ENCODE measurements at places on chromosomes 4 and X. TPM values are rescaled to one million over a fixed set of nuclear protein-coding genes. Genes with fewer than 3 reads are reported as not detected.
A peak's percentile ranks its signal among the peaks of the same experiment; 100 is the strongest.

Gene AKAP4
- total RNA-seq: not detected

Gene ZFP42
- not detected for total RNA-seq

Gene RGN
- 0.30 TPM for total RNA-seq

Gene C4orf36
- total RNA-seq: 0.32 TPM

Gene SASH3
- total RNA-seq: not detected

Gene GYPA
- total RNA-seq: not detected

Gene MAGEB1
- total RNA-seq: not detected

Gene CCNB3
- not detected for total RNA-seq

Gene CCDC120
- total RNA-seq: 0.59 TPM

Gene USP17L15
- total RNA-seq: not detected

Gene FAT4
- 5.6 TPM for total RNA-seq

Gene ARSJ
- total RNA-seq: 41.8 TPM

Gene PABPC4L
- total RNA-seq: under 0.01 TPM

Gene HSFX2
- not detected for total RNA-seq

GRCh38 chr4:182893047-182893446 lies 24.1 kb downstream of the DCTD start:
- DNase-seq: no peak

DNA sequence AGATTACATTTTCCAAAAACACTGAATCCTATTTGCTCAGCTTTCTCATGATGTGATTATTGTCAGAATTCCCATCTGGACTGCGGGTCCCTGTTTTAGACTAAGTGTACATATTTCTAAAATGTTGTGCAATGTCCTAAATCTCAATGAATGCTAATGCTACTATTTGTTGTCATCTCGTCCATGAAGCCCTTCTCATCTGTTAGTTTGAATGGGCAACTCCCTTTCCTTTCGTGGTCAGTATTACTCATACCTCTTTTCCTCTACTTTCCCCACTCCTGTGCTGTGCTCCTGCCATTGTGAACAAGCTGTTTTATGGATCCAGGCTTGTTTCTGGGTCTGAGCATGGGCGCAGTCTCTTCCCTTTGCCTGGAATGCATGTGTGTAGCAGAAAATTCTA lies 91.0 kb downstream of the MID1 start:
- no peak for DNase-seq

DNA sequence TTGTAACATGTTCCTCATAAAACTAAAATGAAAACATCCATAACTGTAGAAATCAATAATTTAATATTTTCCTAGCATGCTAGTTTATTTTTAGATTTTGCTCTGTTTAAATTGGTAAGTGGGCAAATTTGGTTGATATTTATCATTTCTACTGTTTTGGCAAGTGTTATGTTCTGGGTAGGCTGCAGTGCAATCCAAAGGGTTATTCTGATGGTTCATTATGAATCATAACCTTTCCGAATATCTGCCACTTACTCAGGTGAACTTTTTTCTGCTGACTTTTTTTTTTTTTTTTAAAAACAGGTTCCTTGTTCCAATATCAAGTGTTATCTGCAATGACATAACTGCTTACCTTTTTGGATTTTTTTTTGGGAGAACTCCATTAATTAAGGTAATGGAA lies 52.0 kb downstream of the CDS1 start:
- no peak for DNase-seq

GRCh38 chr4:59553721-59554091 lies 1646.4 kb upstream of the ADGRL3 start:
- DNase-seq: peak; percentile 2

DNA sequence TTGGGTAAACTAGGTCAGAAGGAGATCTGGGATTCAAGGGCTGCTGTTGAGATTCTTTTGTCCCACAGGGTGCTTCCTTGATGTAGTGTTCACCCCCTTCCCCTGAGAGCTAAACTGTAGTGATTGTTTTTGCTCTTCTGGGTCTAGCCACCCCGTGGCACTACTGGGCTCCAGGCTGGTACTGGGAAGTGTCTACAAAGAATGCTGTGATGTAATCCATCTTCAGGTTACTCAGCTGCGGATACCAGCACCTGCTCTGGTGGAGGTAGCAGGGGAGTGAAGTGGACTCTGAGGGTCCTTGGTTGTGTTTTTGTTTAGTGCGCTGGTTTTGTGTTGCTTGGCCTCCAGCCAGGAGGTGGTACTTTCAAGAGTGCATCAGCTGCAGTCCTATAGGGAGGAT lies 365.5 kb downstream of the ZNF674 start:
- DNase-seq: no peak

DNA sequence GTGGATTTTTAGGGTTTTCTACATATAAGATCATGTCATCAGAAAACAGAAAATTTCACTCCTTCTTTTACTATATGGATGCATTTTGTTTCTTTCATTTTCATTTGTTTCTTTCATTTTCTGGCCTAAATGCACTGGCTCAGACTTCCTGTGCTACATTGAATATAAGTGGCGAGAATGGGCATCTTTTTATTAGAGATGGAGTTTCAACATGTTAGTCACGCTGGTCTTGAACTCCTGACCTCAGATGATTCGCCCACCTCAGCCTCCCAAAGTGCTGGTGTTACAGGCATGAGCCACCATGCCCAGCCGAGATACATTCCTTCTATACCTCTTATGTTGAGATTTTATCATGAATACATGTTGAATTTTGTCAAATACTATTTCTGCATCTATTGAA lies 61.8 kb downstream of the BRWD3 start:
- DNase-seq: no peak

GRCh38 chr4:24999392-25000089 lies 31.2 kb downstream of the LGI2 start:
- DNase-seq: no peak

- no peak for DNase-seq
These were observed 294.6 kb downstream of the ANK2 start for GRCh38 chr4:113344100-113344499.

GRCh38 chrX:80388206-80388605 lies 32.0 kb upstream of the TENT5D start:
- DNase-seq: peak; percentile 37

DNA sequence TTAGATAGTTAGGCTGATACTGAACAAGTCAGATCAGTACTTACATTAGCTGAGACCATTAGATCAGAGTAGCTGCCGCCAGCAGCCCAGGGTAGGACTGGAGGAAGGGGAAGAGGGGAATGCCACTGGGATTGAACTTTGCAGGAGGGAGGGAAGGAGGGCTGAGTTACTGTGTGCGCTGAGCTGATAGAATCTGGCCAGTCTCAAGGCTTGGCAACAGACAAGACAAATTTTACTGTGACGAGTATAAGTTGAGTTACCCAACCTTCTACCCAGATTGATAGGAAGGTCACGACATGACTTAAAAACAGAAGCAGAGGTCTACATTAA lies 372.1 kb downstream of the OPHN1 start:
- DNase-seq: no peak

DNA sequence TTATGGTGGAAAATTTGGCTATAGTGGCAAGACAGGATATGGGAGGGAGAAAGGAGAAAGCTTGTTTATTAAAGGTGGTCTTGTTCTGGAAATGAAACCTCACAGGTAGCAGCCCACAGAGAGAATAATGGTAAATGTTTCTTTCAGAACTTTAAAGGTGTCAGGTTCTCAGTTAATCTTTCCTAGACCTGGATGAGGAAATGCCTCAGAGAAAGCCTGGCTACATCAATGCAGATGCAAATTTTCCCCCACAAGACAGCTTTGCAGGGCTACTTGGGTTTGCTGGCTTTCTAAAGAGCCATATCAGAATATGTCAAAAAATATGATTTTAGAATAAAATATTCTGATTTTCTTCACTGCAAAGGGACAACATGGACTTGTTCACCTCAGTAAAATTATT lies 715.0 kb downstream of the FAM133A start:
- DNase-seq: no peak

DNA sequence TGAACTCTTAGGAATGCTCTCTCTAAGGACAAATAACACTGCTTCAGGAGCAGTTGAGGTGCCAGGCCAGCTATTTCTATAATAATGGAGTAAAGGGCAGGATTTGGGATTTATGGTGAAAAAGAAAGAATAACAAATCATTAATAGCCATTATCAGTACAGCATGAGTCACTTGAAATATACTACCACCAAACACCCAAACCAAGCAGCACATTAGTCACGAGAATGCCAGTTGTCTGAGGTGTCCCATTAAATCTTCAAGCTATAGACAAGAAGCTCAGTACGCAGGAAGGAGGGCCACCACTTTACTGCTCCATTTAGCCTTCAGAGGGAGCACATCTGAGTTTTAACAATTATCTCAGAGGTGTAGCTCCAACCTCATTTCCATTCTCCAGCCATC lies 106.8 kb upstream of the MAGEA10 start:
- DNase-seq: peak; percentile 6

DNA sequence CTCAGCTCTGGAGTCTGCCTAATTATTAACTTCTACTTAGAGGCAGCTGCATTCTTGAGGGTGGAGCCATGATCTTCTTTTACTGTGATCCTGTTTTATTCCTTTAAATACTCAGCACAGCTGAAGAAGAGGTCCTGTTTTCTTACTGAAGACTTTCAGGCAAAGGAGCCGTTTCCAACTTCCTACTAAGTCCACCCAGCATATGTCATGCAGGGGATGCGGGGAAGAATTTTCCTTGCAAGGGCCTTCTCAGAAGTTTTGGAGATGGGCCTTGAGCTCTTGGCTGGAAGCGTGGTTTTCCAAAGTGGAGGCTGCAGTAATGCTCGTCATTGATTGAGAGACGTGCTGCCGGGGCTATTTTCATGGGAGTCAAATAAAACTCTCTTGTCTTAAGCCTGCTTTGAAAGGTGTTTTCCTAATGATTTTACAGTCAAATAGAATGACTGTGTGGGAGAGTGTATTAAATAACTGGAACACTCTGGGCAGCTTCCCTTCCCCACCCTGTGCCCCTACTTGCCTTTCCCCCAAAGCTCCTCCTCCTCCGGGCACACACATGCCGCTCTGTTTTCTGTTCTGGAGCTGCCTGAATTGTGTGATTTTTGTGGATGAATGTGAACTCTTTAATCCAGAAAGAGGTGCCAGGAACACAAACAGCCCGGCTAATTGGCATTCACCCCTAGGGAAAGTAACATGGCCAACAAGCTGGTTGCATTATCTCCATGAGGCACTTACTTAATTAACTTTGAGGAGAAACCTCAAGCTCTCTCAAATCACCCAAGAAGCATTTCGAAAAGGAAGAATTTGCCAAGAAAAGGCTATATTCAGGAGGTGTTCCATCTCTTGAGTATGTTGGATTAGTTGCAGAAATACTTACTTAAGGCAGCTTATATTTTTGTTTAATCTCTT lies 28.1 kb downstream of the FGF2 start:
- DNase-seq: peak; percentile 44

GRCh38 chr4:129978315-129978714 lies 882.4 kb downstream of the C4orf33 start:
- no peak for DNase-seq

GRCh38 chrX:149715468-149715867 lies 3.6 kb downstream of the MAGEA11 start:
- no peak for DNase-seq

- peak; percentile 30 for DNase-seq
These were observed 446 bp upstream of the UBE2A start for GRCh38 chrX:119573840-119574393.

- DNase-seq: no peak
These were observed 250.4 kb upstream of the JADE1 start for GRCh38 chr4:128558896-128559679.

DNA sequence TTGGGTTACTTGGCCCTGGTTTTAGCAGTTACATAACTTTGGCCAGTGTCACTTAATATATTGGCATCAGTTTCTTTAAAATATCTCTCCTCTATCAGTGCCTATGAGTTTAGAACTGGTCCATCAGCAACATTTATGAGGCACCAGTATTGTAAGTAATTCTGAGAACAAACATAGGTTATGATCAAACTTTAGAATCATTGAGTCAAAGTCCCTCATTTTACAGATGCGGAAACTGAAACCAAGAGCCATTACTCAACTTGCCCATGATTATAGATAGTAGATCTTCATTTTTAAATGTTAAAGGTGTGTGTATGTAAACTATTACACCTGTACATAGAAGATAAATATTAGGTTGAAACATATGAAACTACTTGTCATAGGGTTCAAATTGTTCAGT lies 4.5 kb downstream of the NIPAL1 start:
- no peak for DNase-seq

GRCh38 chr4:140943486-140944198 lies 187.5 kb upstream of the TBC1D9 start:
- DNase-seq: peak; percentile 25

DNA sequence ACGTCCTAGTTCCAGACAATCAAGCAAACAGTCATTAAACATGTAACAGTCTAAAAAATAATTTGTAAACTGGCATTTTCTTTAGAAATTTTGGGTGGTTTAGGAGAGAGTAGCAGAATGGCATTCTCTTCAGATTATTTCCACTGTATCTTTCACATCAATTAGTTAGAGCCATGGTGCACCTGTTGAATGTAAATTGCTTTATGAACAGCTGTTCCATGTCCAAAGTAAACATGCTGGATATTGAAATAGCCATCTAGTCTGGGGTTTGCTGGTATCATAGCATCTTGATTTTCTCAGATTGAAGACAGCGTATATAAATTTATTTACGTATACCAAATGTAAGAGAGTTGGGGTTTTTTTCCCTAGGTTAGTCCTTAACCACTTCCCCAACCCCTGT lies 143.6 kb downstream of the RCHY1 start:
- DNase-seq: no peak

DNA sequence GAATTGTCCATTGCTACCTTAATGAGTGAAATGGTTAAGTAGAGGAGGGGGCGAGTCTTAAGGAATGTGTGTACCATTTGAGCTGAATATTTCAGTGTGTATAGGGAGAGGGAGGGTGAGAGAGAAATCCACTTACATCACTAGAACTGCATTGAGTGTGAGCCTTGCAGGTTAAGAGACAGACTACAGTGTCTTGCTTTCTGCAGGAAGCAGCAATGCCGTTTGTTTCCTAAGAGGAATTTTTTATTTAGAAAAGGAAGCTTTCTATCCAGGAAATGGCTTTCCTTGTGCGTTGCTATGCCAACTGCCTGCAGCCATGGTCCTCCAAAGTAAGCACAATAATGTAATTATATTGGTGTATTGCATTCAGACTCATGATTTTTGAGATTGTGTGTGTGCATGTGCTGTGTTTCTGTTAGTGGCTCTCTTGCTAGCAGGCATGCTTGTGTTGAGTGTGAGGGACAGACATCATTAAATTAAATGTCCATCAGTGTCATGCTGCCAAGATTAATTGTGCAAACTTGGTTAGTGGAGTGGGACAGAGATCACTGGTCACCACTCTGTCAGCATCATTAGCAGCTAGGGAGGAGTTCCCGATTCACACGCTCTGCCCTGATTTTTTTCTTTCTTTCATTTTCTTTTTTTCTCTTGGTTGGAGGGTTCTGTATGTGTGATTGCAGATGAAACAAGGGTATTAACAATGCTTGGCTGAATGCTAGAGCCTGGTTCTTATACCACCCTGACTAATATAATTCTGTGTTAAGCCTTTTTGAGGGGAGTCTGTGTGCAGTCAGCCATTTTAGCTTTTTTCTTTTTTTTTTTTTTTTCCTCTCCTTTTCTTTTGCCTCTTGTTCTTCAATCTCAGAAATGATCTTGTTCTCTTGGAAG lies 164.3 kb downstream of the RAPGEF2 start:
- DNase-seq: no peak

GRCh38 chr4:25172961-25173915 lies 13.0 kb upstream of the SEPSECS start:
- peak; percentile 71 for DNase-seq

- no peak for DNase-seq
These were observed 134.1 kb upstream of the CPXCR1 start for GRCh38 chrX:88612870-88613329.

All from MG63 (cell line).